Activated CD4-positive, alpha-beta T cell treated with anti-CD3 and anti-CD28 coated beads, Interleukin-2, amount 50 U/mL, for 4 hours (primary cell): ENCODE measurements at places on chromosomes 12 and 14.

DNA sequence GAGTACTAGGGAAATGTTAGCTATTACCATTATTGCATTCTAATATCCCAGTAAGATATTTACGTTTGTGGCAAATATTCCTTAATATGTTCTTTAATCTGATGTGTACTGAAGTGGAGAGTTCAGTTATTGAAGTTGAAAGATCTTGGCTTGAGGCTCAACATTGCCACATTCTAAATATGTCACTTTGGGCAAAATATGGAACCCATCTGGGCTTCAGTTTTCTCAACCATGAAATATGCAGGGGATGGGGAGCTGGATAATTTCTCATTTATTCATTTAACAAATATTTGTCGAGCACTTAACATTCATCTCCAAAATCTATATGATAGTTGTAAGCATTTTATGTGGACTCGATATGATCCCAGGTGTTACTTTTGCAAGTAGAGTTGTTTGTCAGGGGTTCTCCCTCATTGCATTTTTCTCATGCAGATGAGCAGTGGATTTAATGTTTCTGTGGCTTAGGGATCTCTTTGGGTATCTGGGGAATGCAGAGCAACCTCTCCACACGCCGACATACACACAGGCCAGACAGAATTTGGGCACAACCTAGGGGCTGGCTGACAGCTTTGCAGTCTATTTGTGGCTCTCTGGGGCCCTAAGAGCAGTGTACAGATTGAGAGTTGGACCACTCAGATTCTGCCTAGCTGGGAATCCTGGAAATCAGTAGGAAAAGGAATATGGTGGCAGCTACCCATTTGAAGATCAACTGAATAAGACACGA, 26.6 kb upstream of the APPL2 start:
- no peak for DNase-seq

- no peak for DNase-seq
Measured at GRCh38 chr14:93049867-93050331, 65.8 kb downstream of the ITPK1 start.

DNA sequence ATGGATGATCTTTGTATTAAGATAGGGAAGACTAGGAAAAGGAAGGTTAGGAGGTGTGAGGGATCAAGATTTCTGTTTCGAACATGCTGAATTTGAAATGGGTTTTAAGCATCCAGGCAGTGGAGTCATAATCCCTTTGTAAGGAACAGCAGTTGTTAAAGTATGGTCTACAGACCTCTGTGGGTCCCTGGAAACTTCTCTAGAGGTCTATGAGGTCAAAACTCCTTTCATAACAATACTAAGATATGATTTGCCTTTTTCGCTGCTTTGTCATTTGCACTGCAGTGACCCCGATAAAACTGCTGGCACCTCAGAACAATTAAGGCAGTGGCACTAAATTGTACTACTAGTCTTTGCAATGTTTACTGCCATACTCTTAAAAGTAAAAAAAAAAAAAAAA, 1.5 kb downstream of the RAD51AP1 start:
- no peak for DNase-seq

GRCh38 chr12:110254971-110255540, 26.0 kb upstream of the ATP2A2 start:
- DNase-seq: no peak

GRCh38 chr14:103110681-103111231, 12.5 kb upstream of the TNFAIP2 start:
- no peak for DNase-seq

DNA sequence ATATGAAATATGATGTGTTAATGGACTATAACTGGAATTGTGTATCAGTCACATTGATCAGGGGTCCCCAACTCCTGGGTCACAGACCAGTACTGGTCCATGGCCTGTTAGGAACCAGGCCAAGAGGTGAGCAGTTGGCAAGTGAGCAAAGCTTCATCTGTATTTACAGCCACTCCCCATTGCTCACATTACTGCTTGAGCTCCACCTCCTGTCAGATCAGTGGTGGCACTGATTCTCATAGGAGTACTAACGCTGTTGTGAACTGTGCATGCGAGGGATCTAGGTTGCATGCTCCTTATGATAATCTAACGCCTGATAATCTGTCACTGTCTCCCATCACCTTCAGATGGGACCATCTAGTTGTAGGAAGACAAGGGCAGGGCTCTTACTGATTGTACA, 72.3 kb downstream of the CDK17 start:
- peak; percentile 2 for DNase-seq
